ENCODE measurements at places on chromosomes 2 and 18.

DNA sequence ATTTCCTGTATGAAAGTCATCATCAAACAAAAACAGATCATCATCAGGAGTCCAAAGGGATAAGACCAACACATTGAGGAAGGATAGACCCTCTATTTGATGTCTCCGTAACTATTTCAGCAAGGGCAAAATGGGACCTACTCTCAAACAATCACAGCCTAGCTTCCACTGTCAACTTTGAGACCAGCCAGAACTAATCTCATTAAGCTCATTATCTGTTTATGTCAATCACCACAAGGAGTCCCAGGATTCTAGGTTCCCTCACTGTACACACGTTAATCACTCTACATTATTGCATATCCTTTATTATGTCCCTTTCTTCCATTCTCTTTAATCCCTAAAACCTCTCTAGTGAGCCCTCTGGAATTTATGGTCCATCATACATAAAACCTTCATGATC is 370.3 kb upstream of the LINC00305 start:
- no peak for DNase-seq

DNA sequence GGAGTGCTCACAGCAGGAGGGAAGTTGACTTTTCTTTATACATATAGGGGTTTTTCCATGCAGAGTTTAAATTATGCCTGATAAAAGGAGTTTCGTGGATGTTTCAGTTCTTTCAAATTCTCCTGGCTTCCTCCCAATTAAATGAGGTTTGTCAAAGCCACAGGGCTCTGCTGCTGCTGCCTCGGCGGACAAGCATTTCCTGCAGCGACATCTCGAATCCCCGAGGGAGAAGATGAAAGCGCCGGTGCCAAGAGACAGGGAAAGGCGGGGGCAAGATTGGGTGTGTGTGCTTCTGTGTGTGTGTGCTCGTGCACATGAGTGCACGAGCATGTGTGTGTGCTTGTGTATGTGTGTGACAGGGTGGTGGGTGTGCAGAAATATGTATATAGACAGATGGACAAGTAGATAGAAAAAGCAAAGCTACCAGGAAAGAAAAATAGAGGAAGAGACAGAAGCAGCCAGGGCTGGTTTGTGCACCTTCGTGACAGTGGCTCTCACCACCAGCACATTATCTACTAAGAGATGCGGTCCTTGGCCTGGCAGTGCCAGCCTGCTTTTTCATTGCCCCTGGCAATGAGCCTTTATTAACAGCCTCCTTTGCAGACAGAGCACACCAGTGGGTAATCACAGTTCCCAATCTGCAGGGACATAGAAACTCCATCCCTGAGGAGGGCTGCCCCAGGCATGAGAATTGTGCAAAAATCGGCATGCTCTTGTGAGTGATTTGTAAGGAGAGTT is 76.2 kb downstream of the CDK15 start:
- peak; percentile 41 for DNase-seq

DNA sequence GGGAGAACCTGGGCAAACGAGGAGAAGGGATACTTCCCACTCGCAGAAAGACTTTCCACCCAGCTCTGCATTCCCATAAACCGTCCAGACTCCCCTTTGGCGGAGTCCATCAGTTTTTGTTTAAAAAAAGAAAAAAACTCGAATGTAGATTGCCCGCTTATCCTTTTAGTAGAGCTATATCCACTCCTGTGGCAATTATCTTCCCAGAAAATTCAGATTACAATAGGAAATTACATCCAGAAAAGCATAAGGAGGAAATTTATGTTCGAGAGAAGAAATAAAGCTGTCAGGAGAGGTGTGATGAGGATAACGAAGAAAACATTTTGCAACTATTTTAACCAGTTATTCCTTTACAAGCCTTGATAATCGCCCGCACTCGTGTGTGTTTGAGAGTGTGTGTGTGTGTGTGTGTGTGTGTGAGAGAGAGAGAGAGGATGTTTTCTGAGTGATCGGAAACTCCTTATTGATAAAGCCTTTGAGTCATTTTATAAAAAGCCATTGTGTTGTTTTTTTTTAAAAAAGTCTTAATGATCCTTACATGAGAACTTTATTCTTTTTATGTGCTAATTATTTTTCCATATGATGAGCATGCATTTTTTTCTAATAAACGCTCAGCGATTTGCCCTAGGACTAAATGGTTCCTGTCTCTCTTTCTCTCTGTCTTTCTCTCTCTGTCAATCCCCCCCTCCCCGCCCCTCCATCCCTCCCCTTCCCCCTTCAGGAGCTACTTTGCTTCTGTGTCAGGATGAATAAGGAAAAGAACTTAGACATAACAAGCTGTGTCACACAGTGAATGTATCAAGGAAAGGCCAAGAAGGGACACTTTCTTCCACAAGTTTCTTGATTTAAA is 1.1 kb upstream of the PPP3R1 start:
- DNase-seq: peak; percentile 29

DNA sequence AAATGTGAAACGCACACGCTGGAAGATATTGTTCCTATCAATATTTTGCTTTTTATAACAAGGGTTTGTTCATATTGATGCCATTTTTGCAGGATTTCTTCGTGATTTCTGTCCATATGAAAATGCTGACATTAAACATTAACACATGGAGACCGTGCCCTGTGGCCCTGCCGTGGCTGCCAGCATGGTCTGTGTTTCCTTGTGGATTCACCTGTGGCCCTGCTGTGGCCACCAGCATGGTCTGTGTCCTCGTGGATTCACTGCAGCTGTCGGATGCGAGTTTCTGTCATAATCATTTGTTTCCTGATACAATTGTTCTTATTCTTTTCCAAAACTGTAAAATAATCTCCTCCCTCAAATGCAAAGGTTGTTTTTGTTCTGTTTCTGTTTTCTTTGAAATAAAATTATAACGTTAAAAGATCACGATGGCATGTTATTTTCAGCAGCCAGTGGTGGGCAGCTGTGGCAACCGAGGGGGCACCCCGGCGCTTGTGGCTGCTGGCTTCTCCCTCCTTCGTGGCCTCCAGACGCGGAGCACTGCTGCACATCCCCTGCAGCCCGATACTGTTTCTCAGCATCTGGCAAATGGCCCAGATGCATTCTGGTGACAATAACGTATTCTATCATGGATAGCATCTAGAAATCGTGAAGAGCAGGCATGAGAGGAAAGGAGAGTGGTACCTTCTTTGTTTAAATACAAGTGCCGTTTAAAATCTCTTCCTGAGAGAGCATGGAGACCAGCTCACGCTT is 143.5 kb downstream of the PTGR3 start:
- no peak for DNase-seq

GRCh38 chr2:3780477-3781402 is 77.4 kb downstream of the DCDC2C start:
- peak; percentile 73 for DNase-seq

- DNase-seq: no peak
Observed at GRCh38 chr2:17879913-17880274, 1.4 kb downstream of the KCNS3 start.

- no peak for DNase-seq
Observed at GRCh38 chr2:229174794-229175496, 96.1 kb downstream of the PID1 start.

- no peak for DNase-seq
Observed at GRCh38 chr2:241569831-241570281, 11.3 kb downstream of the BOK start.

- no peak for DNase-seq
Observed at GRCh38 chr2:220533485-220533884, 906.1 kb downstream of the SLC4A3 start.

- DNase-seq: no peak
Observed at GRCh38 chr2:66872081-66872985, 437.4 kb downstream of the MEIS1 start.

GRCh38 chr2:66729416-66730330 is 294.7 kb downstream of the MEIS1 start:
- DNase-seq: no peak

DNA sequence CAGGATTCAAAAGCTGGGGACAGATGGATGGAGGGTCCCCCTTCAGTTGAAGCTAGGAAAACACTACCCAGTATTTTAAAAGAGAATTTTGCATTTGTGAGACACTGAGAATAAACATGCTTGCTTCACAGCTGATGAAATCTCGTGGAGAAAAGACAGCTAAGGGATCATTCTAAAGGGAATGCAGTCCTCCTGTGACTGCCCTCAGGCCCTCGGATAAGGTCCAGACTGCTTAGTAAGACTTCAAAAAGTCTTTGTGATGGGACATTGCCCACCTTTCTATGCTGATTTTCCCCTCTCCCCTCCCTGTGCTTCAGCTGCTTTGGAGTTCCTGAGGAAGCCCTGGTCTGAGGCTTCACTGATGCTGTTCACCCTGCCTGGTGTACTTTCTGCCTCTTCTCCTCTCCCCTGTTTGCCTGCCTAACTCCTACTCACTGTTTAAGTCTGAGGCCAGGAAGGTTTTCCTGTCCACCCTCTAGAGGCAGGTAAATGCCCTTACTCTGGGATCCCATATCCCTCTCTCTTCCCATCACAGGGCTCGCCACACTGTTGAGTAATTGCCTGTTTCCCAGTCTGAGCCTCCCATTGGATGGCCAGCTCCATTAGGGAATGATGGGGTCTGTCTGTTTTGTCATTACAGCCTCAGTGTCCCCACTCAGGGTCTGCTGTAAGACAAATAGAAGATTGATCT is 26.6 kb downstream of the POLE4 start:
- DNase-seq: no peak

DNA sequence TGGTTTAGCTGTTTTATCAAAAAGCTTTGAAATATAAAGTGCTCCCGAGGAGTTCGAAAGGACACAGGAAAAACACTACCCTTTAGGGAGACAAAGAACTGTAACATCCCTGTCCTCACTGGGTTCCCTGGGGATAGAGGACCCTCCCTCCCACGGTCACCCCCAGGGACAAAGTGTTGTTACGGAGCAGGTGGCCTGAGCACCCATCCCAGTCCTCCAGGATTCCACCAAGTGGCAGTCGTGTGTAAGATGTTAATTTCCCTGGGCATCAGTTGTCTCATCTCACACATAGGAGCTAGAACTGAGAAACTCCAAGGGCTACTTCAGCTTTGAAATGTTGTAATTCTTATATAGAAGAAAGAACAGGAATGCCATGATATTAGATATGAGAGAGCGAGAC is 137.7 kb downstream of the ALK start:
- no peak for DNase-seq

- no peak for DNase-seq
Observed at GRCh38 chr2:138155304-138155703, 191.0 kb downstream of the HNMT start.

GRCh38 chr2:126506786-126507185 is 149.2 kb upstream of the GYPC start:
- no peak for DNase-seq

DNA sequence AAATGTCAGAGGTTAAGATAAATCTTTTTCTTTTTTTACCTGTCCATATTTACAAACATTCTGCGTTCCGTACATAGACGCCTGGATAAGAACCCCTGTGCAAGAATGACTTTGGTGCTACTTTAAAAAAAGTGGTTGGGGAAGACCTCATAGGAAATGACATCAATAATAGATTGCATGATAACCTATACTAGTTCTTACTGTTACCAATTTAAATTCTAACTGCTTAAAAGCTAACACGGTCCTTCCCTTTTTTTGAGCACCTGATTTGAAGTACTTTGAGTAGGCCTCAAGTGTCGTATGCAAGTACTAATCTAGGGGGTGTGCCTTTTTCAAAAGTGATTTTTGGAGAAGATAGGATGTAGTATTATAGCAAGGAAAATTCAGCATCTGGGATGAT is 2.1 kb downstream of the SLC39A10 start:
- no peak for DNase-seq

DNA sequence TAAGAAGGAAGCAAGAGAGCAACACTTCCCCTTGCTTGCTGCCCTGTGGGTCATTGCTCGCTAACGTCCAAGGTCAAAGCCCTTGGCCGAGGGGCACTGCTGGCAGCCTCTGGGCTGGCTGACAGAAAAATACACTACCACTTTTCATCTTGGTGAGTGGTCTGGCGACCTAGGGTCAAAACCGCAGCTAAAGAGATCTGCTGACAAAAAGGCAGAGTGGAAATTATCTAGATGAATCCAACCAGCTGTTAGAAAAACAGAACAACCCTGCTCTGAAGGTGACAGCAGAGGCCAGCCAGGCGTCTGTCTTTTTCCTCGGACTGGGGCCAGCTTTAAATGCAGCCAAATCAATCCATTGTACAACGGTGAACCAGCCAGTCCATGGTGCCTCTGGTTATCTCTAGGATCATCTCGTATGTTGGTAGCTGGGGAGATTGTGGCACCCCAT is 92.6 kb downstream of the CD8B2 start:
- DNase-seq: no peak

GRCh38 chr2:179336782-179337534 is 72.3 kb upstream of the SESTD1 start:
- DNase-seq: peak; percentile 76

DNA sequence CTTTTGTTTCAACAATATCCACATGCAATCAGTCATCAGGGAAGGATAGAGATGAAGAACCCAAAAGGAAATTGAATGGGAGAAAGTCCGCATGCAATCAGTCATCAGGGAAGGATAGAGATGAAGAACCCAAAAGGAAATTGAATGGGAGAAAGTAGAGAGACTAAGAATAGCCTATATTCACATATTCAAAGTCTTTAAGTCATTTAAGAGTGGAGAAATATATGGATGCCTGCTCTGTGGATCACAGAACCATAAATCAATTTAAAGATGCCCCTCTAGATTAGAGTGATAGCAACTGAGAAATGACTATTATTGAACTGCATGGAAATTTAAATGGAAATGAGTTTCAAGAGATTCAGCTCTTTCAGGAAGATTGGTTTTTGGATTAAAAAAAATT is 90.0 kb upstream of the LPIN2 start:
- DNase-seq: no peak

GRCh38 chr2:230010501-230010900 is 58.2 kb downstream of the SLC16A14 start:
- DNase-seq: no peak

DNA sequence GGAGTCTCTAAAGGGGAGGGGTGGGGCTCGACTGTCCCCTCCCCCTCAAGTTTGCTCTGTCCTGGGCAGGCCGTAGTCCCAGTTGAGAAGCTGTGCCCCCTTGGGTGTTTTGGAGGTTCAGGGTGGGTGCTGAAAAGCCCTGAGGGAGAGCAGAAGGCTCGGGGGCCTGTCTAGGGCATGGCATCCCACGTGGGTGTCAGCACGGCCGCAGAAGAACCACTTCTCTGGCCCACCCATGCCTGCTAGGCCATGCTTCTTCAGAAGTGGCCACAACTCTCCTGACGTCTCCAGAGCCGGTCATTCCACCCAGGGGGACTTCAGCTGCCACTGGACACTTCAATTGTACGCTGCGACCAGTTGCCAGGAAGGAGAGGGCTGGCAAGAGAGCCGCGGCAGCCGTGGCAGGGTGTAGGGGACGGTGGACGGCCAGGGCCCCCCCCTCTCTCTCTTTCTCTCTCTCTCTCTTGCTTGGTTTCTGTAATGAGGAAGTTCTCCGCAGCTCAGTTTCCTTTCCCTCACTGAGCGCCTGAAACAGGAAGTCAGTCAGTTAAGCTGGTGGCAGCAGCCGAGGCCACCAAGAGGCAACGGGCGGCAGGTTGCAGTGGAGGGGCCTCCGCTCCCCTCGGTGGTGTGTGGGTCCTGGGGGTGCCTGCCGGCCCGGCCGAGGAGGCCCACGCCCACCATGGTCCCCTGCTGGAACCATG is at the start of gene INPP5D:
TSS of gene INPP5D (plus strand) at position 546 of the 704 bp plus-strand sequence. CDS start at position 683, 137 bp downstream.
- no peak for DNase-seq
